ENCODE measurements at places on chromosomes 2 and 18.

DNA sequence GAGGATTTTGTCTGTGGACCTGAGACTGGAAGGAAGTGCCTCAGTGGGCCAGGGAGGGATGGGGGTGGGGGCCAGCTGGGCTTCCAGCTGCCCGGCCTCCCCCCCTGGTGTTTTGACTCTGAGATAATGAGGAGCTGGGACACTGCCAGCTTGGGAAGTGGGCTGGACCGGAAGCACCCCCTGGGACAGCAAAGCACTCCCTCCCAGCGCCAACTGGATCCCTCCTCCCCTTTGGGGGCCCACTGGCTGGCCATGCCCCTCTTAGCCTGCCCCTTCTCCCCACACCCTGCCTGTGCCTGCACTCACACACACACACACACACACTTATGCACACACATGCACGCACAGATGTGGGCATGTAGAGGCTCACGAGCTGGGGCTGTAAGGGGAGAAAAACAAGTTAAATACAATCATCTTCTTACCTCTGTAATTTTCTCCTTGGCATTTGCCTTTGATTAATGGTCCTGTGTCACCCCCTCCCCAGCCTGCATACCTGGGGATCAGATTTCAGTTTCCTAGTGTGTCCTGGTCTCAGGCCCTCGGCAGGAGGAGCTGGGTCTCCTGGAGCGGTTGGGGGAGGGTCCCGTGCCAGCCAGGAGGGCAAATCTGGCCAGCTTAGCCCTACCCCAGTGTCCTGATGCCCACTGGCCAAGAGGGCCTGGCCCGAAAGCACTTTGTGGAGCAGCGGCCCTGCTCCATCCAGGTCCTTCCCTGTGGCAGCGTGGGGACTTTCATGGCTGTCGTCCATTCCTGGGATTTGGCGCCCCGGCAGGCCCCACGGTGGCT lies 3.6 kb downstream of the ITM2C start:
- no peak for DNase-seq

DNA sequence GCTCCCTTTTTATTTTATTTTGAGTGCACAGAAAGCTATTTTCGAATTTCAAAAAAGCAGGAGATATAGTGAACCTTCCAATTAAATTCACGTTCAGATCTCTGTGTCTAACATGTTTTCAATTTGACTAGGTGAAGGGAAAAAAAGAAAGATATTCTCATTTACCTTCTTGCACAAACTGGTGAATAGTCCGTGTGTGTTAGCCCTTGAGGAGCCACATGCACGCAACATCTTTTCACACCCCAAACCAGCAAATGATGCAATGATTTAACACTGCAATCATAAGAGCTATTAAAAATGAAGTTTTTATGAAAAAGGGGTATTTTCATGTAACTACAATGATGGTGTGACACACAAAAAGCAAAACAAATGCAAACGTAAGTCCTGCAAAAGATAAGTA lies 109.8 kb downstream of the CPO start:
- no peak for DNase-seq

DNA sequence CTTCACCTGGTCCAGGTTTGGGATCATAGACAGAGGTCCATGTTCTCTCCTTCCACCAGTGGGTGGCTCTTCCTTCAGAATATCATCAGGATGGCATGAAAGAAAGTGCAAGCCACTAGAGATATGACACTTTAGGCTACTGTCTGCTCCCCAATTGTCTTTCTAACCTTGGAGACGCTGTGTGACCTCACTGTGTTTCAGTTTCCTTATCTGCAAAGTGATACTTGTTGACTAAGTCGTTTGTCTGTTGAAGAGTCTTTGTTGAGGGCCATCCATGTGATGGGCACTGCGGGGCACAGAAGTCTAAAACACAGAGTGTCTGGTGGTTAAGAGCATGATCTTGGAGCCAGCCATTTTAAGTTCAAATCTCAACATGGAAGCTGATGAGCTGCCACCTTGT lies 259.9 kb upstream of the THSD7B start:
- DNase-seq = no peak

- no peak for DNase-seq
These were observed 171.3 kb downstream of the TMEM18 start for GRCh38 chr2:505941-506340.

DNA sequence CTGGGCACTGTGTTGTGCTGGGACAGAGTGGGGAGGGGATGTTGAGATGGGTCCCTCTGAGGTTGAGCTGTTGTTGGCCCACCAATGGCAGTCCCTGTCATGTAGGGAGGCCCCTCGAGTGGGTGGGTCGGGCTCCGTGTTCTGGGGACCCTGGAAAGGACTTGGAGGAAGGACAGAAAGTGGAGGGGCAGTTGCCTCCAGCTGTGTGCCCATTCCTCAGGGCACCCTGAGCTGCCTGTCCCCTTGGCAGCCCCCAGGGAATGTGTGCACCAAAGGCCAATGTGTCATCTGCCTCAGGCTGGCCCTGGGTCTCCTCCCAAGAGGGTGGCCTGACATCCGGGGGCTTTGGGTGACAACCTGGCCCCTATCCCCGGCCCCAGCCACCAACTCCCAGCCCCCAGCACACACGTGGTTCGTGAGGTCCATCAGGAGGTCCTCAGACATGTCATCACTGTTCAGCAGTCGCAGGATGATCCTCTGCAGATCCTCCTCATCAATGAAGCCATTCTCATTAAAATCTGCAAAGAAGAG lies 57.7 kb downstream of the CIB4 start:
- no peak for DNase-seq

- no peak for DNase-seq
These were observed 54.0 kb downstream of the EMILIN2 start for GRCh38 chr18:2900684-2901422.

Data from CD8-positive, alpha-beta memory T cell (primary cell).